ENCODE measurements at places on chromosomes 6 and 20. TPM values are rescaled to one million over a fixed set of nuclear protein-coding genes. Genes with fewer than 3 reads are reported as not detected.

The SEMG1 gene
- not detected for total RNA-seq

GRCh38 chr20:16189371-16189770 lies 383.9 kb downstream of the KIF16B start:
- no peak for DNase-seq

The PRICKLE4 gene
- 0.29 TPM for total RNA-seq

- DNase-seq: no peak
Measured at GRCh38 chr6:110652520-110652919, 162.7 kb downstream of the CDK19 start.

DNA sequence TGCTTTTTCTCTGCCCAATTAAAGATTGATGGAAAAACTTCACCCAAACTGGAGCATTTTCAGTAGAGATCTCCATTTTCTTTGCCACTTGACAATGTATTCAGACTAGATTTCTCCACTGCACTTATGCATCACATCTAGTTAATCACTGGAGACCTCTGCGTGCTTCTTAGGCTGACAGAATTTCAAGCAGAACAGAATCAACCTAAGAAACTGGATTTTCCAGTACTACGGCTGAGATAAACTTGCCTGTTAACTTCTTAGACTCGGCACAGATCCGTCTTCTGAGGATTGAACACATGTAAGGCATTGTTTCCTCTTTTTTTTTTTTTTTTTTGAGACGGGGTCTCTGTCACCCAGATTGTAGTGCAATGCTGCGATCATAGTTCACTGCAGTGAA lies 139.2 kb downstream of the LRRC1 start:
- no peak for DNase-seq

All from activated T-cell treated with anti-CD3 and anti-CD28 coated beads, Interleukin-2, amount 50 U/mL, for 72 hours (primary cell).